ENCODE measurements at places on chromosomes 12 and 14.

DNA sequence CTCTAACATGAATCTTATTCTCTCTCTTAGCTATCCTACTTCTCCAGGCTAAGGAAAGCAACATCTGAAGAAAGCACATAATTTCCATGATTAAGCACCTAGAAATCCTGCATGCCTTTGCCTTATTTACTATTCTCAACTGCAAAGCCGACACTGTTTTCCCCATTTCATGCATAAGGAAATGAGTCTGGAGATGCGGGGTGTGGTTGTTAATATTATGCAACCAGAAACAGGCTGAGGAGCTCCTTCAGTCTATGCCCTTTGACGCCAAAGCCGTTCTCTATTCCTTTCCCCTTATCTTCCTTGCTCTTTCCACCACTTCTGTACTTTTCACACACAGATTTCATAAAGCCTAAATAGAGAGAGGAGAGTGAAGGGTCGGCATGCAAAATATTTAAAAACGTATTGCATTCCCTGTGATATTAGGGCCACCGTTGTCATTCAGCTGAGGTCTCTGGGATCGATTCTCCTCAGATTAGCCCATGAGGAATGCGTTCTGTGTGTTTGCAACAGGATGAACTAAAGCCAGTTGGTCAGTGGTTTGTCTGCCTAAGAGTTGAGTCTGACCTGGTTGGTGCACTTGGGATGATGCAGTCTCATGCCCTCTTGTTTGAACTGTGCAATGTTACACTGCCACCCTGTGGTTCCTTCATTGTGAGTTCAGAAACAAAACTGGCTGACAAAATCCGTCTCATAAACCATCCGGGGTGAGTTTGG, 53.1 kb upstream of the PLEKHG7 start:
- DNase-seq: peak; percentile 26

- DNase-seq: no peak
Observed at GRCh38 chr14:25518364-25518763, 468.4 kb upstream of the STXBP6 start.

- DNase-seq: no peak
Observed at GRCh38 chr12:67453191-67453590, 184.0 kb downstream of the CAND1 start.

DNA sequence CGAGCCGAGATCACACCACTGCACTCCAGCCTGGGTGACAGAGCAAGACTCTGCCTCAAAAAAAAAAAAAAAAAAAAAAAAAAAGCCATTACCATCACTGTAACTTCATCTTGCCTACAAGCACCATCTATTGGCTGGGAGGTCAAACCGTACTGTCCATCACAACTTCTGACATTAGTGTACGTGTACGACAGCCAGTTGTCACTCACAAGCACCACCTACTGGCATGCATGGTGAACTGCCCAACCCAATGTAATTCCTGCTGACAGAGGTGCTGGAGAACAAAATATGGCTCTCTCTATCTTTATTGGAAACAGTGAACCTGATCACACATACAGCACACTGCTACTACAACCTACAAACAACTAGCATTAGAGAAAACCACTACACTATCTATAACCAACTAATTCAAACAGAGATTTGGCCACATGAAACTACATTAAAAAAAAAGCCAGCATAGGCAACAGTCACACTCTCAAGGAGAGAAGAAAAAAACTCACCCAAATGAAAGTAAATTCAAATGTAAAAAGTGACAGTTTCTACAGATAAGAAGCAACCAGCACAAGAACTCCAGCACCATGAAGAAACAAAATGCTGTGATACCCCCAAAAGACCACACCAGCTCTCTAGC, 82.3 kb downstream of the PUS7L start:
- no peak for DNase-seq

- no peak for DNase-seq
Observed at GRCh38 chr14:94921456-94921855, 151.5 kb upstream of the GSC start.

- no peak for DNase-seq
Observed at GRCh38 chr14:90842726-90843125, 26.5 kb upstream of the TTC7B start.

GRCh38 chr14:37406095-37406494, 189.0 kb downstream of the FOXA1 start:
- no peak for DNase-seq

DNA sequence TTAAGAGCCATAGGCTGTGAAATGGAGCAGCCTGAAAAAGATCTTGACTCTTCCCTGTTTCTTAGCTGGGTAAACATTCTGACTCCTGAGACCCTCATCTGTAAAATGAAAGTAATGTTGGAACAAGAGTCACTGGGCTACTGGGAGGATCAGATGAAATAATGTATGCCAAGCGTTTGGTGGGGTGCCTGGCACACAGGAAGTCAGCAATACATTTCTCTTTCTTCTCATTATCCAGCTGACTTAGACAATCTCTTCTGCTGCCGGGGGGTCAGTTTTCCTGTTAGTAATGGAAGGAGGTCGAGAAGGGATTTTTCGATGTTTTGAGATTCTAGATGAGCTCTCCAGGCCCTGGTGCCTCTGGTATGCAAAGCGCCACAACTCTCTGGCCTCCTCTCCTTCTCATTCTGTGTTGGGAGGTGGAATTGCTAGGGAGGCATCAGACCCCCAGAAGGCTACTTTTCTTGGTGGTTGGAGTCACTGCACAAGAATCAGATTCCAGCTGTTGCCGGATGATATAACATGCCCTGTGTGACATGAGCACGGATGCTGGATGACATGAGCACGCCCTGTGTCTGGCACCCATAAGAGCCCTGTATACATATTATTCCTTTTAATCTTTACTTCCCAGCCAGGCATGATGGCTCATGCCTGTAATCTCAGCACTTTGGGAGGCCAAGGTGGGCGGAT, 4.3 kb downstream of the OASL start:
- DNase-seq: no peak

- DNase-seq: no peak
Observed at GRCh38 chr12:102763061-102763460, 154.0 kb downstream of the PAH start.

GRCh38 chr12:70645494-70646317, 8.5 kb upstream of the PTPRB start:
- no peak for DNase-seq

DNA sequence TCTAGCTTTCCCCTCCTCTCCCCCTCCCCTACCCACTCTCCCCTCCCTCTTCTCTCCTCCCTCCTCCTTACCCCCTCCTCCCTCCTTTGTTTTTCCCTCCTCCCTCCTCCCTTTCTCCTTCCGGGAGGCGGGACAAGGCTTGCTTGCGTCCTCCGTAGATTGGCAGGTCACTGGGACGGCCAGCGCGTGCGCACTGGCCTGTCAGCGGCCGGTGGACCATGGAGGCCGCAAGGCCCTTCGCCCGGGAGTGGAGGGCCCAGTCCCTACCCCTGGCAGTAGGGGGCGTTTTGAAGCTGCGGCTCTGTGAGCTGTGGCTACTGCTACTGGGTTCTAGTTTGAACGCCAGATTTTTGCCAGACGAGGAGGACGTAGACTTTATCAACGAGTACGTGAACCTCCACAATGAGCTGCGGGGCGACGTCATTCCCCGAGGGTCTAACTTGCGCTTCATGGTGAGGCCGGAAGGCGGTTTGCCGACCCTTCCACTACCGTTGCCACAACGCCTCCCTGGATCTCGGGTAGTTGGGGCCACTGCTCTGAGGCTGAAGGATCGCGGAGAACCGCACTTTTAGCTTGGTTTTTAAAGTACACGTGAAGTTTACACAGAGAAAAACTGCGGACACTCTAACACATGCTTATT, at the start of gene GLIPR1L2:
Gene GLIPR1L2 (plus strand): TSS at position 191 of the 640 bp plus-strand sequence. CDS start 28 bp downstream, at position 219.
- DNase-seq: peak; percentile 84

DNA sequence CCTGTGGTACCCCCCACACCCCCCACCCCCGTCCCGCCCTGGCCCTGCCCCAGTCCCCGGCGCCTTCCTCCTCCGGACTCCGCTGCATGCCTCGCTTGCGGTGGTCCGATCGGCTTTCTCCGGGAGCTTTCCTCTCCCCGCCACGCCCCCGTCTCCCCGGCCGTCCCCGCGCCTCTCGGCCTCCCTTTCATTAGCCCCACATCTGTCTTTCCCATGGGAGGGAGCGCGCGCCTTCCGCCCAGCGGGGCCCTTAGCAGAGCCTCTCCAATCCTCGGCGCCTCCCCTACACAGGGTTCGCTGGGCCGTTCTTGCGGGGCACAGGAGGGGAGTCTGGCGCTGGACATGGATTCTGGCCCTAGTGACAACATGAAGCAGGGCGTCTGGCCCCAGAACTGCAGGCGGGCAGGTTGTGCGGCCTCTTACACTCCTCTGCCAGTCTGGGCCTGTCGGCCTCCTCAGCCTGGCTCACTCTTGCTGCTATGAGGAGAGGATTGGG, 1.5 kb upstream of the EFS start:
- DNase-seq: no peak

DNA sequence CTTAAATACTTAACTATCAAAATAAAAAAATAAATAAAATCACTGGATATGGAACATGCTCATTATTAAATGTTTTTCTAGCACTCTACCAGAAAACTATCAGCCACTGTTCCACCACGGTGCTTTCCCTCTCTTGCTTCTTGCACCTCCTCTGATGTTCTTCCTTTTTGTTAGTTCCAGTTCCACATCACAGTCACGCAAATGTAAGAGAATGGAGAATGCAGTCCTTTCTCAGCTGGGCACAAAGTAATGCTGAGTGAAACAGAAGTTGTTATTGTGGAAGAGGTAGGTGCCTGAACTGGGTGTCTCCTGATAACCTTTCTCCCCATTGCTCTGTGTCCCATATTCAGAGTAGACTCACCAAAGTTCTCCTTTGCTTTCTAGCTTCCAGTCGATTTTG, 1116.9 kb upstream of the TMEM132C start:
- no peak for DNase-seq

DNA sequence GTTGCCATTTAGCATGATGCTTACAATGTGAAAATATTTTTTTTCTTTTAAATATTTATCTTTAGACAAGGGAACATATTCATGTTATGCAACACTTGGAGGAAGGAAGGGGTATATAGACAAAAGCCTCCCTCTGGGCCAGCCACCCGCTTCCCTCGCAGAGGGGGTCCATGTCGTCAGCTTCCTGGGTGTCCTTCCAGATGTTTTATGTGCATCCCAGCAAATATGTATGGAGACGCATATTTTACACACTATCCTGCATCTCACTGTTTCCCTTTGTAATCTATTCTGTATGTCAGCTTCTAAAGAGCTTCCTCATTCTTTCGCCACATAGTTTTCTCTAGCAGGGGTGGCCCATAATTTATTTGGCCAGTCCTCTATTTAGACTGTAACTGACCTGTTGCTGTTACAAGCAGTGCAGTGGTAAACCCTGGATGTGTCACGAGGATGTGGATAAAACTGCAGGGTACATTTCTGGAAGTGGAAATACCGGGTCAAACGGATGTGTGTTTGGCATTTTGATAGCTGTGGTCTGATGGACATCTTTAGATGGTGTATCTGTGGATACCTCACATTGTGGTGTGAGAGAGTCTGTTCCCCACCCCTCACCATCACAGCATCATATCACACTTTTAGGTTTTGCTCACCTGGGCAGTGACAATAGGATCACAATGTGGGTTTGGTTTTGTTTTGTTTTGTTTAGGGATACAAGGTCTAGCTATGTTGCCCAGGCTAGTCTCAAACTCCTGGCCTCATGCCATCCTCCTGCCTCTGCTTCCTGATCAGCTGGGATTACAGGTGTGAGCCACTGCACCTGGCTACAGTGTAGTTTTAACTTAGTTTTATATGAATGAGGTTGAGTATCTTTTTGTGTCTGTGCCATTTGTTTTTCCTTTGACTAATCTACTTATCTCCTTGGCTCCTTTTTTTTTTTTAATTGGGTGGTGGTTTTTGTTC, 31.6 kb downstream of the FAM222A start:
- DNase-seq: no peak

DNA sequence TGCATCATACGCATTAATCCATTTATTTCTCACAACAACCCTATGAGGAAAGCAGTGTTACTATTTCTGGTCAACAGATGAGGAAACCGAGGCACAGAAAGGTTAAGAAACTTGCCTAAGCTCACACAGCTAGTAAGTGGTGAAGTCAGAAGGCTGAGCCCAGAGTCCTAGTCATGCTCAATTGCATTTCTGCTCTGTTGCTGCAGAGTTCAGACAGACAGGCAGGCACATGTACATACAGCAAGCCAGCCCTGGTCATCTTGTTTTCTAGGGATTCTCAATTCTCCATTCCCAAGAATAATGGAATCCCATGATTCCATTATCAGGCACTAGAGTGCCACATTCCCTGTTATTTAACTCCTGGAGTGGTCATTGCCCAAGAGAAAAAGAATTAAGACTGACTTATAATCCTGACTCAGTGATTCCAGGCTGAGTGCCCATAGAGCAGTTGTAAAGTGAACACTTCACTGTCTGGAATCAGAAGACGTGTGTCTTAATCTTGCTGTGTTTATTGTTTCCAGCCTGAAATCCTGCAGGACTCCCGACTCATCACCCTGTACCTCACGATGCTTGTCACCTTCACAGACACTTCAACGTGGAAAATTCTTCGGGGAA, 10.7 kb downstream of the UBE3B start:
- no peak for DNase-seq

DNA sequence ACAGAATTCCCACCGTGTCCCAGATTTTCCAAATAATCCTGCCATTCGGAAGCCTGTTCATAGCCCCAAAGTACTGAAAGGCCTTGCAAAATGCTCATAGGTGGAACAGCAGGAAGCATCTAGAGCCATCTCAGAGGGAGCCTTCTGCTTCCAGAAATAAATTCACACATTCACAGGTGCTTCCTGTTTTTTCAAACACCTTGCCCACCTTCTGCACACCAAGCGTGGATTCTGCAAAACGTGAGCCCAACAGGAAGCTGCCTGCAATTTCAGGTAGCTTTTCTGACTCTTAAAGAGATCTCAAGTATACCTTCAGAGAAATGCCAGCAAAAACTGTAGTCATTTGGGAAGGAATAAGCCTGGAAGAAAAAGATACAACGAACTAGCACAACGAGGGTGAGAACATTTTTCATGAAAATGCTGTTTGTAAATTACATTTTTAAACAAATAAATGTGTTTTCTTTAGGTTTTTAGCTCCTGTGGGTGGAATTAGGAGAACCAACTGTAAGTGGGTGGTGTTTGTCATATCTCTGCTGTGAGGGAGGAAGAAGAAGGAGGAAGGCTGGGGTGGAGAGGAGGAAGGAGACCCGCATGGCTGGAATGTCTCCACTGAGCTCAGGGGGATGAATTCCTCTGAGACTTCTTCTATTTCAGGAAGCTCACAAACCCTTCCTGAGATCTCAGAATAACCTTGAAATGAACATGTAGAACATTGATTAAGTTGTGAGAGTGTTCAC, at the start of gene IFNG-AS1:
Gene IFNG-AS1 (plus strand): TSS at position 264 of the 737 bp plus-strand sequence.
- peak; percentile 2 for DNase-seq

Measured in activated effector memory CD4-positive, alpha-beta T cell treated with Interleukin-2 at 50 U/mL for 16 hours (primary cell).